ENCODE measurements at places on chromosomes 7 and 10.

- no peak for DNase-seq
These were observed 28.1 kb upstream of the SFTPD start for GRCh38 chr10:79976999-79977398.

DNA sequence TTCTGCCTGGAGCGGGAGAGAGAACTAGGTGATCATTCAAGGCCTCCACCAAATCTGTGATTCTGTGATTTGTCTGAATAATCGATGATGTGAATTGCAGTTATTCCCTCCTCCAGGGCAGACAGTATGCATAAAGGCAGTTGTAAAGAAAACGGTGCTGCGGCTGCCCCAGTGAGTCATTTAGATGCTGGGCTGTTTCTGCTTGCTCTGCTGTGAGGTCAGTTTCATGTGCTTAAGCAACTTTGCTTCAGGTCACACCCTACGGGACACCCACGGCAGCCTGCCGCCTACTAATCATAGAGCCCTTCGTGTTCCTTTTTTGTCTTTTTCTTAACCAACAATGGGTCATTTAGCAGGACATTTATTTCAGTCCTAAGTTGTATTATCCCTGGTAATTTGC lies 158.1 kb upstream of the PITRM1 start:
- DNase-seq = no peak

DNA sequence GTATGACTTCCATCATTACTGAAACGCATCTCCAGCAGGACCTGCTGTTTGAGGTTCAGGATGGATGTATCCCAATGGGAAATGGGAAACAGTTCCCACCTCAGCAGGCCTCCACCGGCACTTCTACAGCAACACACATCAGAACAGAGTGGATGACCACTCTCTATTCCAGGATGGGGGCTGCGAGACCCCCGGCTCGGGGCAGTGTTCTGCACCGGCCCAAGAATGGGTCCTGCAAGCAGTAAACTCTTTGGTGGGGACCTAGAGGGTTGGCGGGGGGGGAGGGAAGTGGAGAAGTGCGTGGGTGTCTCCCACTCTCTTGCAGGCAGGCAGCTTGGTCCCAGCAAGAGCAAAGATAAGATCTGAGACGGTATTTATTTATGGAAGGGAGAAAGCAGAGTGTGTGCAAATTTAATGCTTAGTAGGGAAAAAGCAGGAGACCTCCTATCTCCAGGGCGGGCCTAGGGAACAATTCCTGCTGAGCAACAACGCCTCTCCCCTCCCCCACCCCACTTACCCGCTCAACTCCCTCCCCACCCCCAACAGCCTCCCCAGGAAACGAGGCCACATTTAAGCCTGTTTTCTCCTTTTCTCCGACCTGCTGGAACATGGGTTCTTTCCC lies 4.0 kb downstream of the SFMBT2 start:
- DNase-seq = no peak

GRCh38 chr7:5793361-5794072 lies 12.1 kb upstream of the RNF216 start:
- DNase-seq = no peak

DNA sequence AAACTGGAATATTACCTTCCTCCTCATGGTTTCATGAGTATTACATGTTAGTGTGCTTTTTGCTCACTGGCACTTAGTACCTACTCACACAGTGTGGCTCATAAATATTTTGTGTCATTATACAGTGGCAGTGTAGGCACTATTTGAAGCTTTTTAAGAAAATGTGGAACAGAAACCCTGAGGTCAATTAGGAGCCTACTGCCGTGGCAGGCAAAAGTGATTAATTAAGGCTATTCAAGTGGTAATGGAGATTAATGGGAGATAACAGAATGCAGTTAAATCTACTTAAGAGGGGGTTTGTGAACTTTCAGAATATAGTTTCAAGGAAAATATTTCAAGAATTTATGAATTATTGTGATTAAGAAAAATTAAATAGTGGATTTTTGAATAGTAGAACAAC lies 277.6 kb downstream of the HGF start:
- no peak for DNase-seq

GRCh38 chr7:95598511-95598910 lies 2.2 kb upstream of the PDK4 start:
- DNase-seq = no peak

DNA sequence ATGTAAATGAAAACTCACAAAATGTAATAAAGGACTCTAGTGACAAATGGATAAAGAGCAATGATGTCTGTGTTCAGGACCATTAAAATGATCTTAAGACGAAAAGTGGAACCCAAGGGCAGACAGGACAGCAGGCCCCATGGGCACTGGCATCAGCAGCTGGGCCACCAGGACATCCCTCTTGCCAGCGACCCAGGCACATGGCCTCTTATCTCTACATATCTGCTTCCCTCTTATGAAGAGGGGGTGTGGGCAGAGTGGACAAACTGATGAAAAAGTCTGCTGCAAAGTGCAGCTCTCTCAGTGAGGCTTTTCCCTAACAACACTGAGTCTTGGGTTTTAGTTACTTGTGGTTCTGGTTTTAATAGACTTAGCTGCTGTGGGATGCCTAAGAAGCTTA lies 44.8 kb upstream of the ANKRD1 start:
- no peak for DNase-seq

DNA sequence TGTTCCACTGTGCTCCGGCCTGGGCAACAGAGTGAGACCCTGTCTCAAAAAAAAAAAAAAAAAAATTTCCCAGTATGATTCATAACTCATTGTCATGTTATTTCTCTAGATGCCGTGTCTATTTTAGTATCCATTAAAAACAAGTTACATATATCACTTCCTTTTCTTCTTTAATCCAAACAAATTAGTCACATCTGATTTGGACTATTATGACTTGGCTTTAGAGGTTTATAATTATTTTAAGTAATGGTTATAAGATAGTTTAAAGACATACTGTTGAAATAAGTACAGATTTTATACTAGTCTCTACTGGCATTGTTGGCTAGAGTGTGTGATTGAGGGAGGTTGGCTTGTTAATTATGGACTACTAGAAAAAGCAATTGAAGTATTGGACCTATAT lies 53.3 kb downstream of the ZMYND11 start:
- DNase-seq = no peak

GRCh38 chr7:2833083-2833910 lies 10.8 kb downstream of the GNA12 start:
- DNase-seq = no peak

DNA sequence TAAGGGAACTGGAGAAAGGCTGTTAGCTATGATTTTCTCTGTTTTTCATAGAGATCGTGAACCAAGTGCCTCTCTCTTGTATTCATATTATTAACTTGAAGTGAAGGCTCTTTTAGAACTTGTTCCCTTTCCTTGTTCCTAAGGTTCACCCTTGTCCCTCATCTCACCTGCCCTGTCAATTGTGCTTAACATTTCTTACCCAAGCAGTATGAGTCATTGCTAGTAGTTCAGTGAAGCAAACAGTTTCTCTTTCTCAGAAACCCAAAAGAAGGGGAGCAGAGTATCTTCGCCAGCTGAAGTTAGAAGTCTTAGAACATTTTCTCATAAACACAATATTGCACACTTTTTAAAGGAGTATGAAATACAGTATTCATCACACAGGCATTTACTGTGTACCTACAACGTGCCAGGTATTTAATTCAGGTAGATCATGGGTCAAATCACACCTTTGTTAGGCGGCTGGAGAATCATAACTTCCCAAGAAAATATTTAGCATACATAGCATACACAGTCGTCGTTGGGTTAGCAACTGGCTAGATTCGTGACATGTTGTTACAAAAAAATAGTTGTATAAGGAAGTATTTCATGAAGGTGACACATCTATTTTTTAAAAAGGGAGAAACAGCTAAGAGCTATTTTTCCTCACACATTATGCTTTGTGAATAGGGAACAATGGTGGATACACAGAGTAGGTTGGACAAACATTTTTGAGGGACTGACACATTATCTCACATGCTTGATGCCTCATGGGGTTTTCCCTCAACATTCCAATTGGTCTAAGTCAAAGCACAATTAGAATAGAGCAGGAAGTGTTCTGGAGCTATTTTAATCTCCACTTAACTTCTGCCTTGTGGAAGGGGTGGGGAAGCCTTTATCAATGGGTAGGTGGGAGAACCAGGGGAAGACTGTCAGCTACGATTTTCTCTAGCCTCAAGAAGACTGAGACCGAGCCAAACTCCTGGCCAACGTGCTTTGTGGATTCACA lies 13.2 kb downstream of the HDAC9 start:
- DNase-seq = no peak

DNA sequence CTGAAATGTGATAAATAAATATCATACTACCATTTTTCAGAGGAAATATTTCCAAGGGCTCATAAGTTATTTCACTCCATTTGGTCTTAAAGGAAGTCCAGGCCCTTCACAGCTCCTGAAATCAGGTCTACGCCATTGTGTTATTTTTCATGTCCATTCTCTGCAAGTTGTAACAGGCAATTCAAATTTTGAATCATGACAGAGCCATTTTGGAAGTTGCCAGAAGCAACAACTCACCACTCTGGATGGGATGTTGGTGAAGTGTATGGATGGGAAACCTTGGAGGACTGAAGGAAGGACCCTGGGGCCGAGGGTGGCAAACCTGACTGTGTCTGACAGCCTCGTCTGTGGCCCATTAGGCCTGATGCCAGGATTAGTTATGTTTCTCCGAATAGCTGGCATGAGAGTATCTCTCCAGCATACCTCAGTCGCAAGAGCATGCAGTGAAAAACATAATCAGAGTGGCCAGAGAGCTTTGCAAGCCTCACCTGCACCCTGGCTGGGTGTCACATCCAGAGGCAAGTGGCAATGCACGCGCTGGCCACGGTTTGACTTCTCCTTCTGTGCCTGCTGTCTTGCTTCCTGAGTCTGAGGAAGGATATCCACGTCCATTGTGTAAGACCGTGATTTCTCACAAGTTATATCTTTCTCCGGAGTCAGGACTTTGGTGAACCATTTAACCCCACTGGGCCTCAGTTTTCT lies 87.1 kb downstream of the NRP1 start:
- no peak for DNase-seq

DNA sequence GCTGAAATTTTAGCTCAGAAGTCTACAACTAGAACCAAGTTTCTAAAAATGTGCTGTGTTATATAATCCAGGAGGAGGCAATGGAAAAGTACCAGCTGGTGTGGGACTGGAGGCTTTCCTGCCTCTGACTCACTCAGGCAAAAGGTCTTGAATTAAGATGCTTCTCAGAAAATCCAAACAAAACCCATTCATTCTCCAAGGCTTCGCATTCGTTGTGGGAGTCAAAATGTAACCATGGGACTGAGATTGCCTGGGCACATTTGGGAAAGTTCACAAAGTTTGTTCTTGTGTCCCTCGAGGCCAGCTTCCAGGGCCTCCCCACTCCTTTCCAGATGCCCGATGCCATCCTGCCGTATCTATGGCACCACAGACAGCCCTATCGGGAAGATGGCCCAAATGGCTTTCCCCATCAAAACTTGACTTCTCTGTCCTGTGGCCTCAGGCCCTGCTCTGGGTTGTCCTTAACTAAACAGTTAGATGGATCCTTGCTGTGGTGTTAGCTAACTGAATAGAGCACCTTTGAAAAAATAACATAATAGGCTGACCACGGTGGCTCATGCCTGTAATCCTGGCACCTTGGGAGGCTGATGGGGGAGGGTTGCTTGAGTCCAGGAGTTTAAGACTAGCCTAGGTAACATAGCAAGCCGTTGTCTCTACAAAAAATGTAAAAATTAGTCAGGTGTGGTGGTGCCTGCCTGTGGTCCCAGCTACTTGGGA lies 180.5 kb downstream of the PFKFB3 start:
- DNase-seq = no peak

DNA sequence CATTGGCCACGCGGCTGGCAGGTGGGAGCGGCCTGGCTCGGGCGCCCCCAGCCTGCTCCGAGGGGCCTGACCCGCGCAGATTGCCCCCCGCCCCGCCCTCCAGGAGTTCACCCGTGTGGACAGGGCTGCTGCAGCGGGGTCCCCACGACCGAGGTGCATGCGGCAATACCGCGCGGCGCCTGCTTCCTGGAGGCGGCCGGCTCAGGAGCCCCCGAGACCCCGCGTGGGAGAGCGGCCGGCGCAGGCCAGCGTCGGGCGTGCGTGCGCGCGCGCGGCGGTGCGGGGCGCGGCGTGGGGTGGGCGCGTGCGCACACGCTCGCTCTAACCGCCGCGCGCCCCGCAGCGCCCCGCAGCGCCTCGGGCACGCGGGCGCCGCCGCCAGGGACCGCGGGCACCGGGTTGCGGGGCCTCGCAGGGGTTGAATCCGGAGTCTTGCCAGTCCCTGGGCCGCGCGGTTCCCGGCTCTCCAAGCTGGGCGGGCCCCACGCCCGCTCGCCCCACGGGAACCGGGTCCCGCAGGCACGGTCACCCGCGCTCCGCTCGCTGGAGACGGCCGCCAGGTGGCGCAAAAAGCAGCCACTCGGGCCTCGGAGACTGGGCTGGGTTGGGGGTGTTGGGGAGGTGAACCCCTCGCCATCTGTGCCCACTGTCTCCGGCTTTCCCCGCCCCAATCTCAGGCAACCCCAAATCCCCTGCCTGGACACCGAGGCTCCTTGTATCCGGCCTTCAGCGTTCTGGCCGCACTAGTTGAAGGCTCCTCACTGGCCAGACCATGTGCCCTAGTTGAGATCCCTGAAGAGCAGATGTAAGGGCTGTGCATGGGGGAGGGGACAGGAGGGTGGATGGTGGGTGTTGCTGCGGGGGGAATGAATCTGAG lies 1.3 kb upstream of the ACHE start:
- no peak for DNase-seq

DNA sequence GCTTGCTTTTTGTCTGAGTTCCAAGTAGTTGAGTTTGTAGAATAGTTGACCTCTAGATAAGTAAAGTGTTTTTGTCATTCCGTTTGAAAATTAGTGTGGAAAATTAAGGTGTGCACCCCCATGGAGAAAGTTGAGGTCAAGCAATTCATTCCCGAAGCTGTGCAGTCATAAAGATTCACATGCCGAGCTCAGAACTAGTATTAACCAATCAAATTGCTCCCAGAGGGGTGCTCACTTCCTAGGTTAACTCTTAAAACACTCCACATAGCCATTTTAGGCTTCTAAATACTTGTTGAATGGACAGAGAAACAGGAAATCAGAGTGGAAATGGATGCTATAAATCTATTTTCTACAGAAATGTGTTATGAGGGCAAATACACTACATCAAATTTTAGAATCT lies 638.9 kb downstream of the SUGCT start:
- DNase-seq = no peak

- no peak for DNase-seq
These were observed 134.4 kb upstream of the UNC5B start for GRCh38 chr10:71077796-71078453.

GRCh38 chr7:18518555-18518954 lies 23.0 kb downstream of the HDAC9 start:
- DNase-seq = no peak
